Endothelial cell (in vitro differentiated cells): ENCODE measurements at places on chromosomes 12 and 14.

DNA sequence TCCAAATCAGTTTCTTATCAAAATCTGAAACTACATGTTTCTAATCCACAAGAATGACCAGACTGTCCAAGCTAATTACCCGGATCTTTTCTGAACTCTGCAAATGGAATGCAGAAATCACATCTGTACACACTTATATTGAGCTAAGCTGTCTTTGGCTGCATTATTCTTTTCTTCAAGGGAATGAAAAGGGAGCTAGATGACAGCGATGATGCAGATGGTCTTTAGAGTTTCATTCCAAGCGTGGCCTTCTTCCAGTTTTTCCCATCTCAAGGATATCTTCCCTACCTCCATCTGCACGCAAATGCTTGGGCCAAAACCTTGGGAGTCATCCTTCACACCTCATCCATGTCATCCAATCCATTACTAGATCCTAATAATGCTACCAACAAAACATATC is 12.6 kb downstream of the KCNH5 start:
- no peak for DNase-seq

DNA sequence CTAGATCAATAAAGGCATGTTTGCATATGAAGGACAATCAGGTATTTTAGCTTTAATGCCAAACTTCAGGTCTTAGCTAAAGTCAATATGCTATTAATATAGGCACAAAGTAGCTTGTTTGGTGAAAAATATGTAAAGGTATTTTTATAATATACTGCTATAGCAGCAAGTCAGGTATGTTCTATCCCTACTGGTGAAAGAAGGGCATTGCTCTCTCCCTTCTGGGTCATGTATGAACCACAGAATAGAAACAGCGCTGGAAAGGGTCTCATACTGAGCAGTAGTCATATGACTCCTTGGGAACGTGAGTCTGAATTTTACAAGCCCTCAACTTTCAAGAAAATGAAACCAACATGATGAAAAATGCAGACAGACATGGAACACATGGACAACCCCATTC is 314.6 kb downstream of the GRIN2B start:
- no peak for DNase-seq

- DNase-seq, result no peak
These were observed 2.0 kb upstream of the AMN start for GRCh38 chr14:102920273-102920997.

GRCh38 chr14:53367644-53368026 is 214.5 kb upstream of the DDHD1 start:
- DNase-seq, result no peak

- no peak for DNase-seq
These were observed 115.7 kb upstream of the MDM1 start for GRCh38 chr12:68447797-68448260.

DNA sequence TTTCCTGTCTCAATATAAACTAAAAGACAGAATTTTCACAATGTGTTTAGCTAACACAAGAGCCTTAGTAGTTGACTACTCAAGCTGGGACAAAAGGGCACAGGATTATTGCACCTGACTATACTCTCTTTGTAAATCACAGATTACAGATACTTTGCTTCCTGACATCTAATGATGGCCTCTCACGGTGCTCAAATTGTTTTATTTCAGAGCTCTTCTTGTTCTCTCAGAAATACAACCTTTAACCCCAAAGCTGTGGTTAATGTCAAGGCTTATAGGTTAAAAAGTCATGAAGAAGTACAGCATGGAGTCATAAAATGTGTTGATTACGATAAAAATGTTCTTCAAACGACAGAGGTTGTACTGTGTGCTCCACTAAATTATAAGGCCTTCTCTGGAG is 89.9 kb upstream of the CPNE8 start:
- DNase-seq, result no peak
